Left ventricle myocardium inferior (tissue), 1 donor: ENCODE measurements at places on chromosomes 1 and 21. TPM values are rescaled to one million over a fixed set of nuclear protein-coding genes. Genes with fewer than 3 reads are reported as not detected.
A peak's percentile ranks its signal among the peaks of the same experiment; 100 is the strongest.

Gene OTUD7B
- 23.8 TPM for total RNA-seq

Gene OR2T11
- not detected for total RNA-seq

Gene PLPP3
- total RNA-seq, result 101 TPM

GRCh38 chr1:200991097-200991614 lies 32.4 kb downstream of the KIF21B start:
- DNase-seq, result no peak

- no peak for DNase-seq
Observed at GRCh38 chr1:107653765-107654164, 311.2 kb downstream of the VAV3 start.

Gene TRPM2
- 1.8 TPM for total RNA-seq

Gene OLFML2B
- 3.4 TPM for total RNA-seq

DNA sequence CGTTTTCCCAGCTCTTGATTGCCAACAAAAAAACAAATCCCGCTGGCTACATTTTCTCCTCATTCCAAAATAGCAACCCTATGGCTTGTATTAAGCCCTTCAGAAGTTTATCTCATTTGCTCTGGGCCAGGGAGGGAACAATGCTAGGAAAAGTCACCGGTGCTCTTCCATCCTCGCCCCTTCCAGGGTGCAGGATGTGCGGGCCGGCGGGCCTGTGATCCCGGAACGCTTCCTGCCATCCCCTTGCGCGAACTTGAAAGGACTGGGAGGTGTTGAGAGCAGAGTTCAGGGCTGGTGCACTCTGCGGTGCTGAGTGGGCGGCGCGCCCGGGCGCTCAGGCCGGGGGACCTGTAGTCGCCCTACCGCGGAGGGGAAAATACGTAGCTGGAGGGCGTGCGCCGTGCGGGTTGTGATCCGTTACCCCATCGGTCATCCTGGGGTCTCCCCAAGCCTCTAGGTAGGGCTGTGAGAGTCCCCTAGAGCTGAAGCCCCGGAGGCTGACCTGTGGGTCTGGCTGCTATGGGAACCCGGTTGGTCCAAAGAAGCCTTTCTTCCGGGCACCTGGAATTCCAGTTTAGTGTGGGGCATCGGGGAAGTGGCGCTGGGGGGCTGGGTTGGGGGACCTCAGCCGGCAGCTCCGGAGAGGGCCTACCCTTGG lies 13.1 kb downstream of the NR5A2 start:
- DNase-seq, result no peak

DNA sequence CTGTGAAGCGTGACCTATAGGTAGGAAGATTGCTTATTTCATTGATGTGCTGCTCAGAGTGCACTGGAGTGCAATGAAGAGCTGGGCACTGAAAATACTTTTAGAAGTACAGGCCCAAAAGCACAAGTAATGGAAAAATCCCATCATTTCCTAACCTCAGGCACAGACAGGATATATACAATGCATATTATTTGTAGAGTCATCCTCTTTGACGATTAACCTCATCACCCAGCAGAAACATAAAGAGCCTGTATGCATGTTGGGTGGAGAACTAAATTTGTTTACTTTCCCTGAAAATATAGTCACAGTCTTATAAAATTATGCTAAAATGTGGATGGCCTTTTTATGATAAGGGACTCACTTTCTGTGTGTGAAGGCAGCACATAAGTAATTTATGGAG lies 98.1 kb downstream of the TNNI3K start:
- DNase-seq, result no peak

GRCh38 chr1:162702628-162703027 lies 70.4 kb downstream of the DDR2 start:
- no peak for DNase-seq

- peak; percentile 96 for DNase-seq
Observed at GRCh38 chr1:46613661-46614603, 2.7 kb downstream of the MOB3C start.

- no peak for DNase-seq
Observed at GRCh38 chr1:48851638-48852037, 74.9 kb upstream of the BEND5 start.

- no peak for DNase-seq
Observed at GRCh38 chr1:202836623-202837403, 26.1 kb downstream of the PCAT6 start.

GRCh38 chr21:25387665-25388064 lies 219.6 kb downstream of the MRPL39 start:
- no peak for DNase-seq
